Omental fat pad (tissue), 4 donors: ENCODE measurements at places on chromosomes 6 and 20.

- no peak for DNase-seq
Observed at GRCh38 chr6:146962329-146962728, 241.9 kb upstream of the STXBP5 start.

DNA sequence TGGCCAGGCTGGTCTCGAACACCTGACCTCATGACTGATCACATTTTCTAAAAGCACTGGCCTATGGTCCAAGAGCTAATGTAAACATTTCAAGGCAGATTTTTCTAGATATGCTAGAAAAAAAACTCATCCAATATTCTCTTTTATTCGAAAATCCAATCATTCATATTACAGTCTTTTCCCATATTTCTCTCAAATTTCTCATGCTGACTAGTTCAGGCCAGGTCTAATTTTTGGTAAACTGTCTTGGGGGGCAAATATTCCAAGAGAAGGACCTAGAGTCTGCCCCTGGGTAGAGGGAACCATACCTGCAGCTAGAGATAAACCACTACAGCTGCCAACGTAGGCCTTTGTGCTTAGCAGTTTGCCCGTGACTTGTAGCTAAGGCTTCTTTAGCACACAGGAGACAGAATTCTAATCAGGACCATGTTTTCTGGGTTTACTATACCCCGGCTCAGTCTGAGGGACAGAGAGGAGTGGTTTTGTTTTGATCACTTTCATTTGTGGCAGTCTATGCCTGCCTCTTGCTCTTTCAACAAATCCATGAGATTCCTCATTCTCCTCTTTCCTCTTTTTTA lies 71.8 kb upstream of the CITED2 start:
- DNase-seq, result no peak

- no peak for DNase-seq
Observed at GRCh38 chr6:130906736-130907381, 79.7 kb downstream of the SMLR1 start.

GRCh38 chr6:160972111-160972510 lies 19.5 kb upstream of the MAP3K4 start:
- DNase-seq, result no peak

DNA sequence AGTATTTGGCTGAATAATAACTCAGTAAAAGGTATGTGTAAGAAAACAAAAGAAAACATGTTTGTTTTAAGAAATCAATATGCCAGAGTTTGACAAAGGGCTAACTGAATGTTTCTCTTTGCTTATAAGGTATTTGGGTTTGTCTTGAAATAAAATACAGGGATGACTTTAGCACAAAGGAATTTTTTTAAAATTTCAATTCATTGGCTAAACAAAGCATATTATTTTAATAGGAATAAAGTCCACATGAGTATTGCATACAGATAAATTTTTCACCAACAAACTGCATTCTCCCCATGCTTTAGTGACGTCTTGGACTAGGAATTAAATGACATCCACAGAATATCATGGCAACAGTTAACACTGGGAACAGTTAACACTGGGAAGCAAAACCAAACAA lies 480.0 kb upstream of the JAG1 start:
- no peak for DNase-seq

GRCh38 chr6:16758163-16758975 lies 2.9 kb downstream of the ATXN1 start:
- no peak for DNase-seq

DNA sequence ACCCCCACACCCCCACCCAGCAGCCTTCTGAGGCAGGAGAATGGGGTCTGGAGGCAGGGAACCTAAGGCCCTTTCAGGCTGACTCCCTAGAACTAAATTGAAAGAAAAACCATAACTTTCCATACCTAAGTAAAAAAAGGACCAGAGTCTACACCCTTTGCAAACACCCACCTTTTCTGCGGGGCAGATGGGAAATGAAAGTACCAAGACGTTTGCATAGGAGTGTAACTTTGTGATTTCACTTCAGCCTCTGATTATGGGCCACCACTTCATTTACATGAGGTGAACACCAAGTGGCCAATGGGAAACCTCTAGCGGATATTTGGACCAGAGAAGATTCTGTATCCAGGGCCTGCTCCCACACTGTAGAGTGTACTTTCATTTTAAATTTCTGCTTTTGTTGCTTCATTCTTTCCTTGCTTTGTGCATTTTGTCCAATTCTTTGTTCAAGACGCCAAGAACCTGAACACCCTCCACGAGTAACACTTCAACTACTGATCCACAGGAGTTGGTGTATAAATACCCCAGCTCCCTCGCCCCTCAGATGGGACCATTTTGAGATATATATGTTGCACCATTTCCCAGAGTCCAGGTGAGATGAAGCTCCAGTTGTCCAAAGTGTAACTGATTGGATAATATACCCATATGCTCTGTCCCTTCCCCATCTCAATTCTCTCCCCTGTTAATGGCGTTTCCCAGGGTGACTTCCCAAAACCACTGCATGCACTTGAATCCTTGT lies 18.9 kb upstream of the SRSF6 start:
- no peak for DNase-seq

- DNase-seq, result no peak
Observed at GRCh38 chr20:59643615-59644061, 39.3 kb downstream of the PHACTR3 start.

DNA sequence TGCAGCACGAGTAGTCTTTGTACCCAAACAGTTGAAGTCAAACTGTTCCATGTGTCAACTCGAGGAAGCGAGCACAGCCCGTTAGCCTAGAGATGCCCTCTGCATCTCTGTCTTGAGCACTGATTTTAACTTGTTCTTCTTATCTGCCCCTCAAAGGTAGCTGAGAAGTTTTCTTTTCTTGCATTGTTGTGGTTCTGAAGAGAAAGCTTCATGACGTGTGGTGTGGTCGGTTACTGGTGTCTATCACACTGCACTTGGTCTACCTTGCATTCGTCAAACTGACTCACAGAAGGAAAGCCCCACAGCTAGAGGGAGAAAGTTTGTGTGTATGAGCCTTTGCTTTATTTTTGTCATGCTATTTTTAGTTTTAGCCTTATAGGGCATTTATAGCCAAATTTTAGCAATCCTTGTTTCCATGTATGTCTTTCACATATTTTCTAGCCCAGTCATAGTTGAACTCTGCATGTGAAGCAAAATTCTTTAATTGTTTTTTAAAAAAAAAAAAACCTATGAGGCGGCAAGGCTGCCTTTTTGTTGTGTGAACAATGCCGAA lies 115.1 kb downstream of the JAG1 start:
- DNase-seq, result no peak

DNA sequence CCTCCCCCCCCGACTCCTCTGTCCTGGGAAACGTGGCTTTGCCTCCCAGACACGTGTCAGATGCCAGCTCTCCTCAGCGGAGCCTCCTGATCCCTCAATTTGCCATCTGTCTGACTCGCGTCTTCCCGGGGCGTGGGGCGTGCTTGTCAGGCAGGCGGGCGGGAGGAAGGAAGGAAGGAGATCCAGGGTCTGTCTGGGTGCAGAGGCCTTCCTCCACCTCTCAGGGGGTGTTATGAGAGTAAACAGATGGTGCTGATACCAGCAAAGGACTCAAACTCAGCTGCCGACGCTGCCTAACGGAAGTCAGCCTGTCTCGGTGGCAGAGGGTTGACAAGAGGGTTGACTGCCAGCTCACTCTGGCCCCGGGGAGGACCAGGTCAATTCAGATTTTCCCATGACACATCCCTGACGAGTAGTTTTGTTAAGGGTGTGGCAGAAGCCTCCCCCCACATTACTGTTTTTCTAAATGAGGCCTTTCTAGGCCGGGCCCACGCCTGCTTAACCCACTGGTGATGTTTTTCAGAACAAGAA lies 17.0 kb downstream of the UQCC2 start:
- no peak for DNase-seq

GRCh38 chr6:117515326-117515725 lies 32.9 kb downstream of the DCBLD1 start:
- no peak for DNase-seq

GRCh38 chr20:51525241-51526105 lies 17.0 kb downstream of the NFATC2 start:
- no peak for DNase-seq

DNA sequence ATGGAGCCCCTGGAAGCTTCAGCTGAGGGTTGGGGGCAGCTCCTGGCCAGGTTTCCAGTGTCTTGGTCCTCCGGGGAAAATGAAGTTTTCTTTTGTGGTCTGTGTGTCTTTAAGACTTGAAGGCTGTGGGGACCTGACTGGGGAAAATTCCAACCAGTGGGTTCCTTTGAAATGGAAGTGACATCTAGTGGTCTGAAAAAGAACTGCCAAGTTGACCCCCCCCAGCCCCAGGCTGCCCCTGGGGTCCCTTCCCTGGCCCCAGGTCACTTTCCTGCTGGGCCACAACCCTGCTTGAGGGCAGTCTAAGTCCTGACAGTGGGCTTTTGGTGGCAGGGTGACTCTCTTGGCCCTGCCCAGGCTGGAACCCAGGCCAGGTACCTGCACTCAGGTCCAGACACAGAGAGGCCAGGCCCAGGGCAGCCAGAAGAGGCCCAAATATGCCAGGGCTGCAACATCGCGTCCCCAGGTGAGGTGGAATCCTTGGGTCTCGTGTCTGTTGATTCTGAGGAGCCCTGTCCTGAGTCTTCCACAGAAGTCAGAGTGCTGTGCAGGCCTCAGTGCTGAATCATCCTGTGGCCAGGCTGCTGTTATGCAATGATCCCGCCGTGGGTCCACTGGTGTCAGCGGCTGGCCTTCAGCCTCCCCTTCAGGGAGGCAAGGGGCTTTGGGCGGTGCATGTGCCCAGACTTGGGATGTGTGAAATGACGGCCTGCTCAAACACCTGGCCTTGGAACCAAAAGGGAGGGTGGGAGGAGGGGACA lies 68.4 kb downstream of the VEGFA start:
- DNase-seq, result no peak
